ENCODE measurements at places on chromosomes 6 and 20. TPM values are rescaled to one million over a fixed set of nuclear protein-coding genes. Genes with fewer than 3 reads are reported as not detected.

DNA sequence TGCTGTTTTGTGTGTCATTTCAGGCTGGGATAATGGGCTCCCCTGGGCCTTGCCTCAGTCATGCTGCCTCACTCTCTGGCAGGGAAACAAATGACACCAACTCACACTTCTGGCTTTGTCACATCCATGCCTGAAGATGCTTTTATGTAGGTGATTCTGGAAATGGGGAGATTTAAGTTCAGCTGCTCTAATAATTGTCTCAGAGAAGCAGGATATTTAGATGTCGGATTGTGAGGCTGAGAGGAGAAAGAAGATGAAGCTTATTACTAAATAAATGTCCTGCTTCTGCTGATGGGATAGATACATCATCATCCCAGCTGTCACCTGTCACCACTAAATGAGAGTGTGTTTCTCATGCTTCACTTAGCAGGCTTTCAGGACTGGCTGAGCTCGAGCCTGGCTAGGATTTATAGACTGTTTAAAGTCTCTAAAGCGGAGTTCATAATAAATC, 480.2 kb upstream of the SPTLC3 start:
- H3K36me3 ChIP-seq = no peaks in the 10 kb centered on the region
- H3K27me3 ChIP-seq = no peaks in the 10 kb centered on the region
- no peak overlapping the region for H3K4me3 ChIP-seq
- no peak for DNase-seq
- no peak overlapping the region for H3K27ac ChIP-seq

GRCh38 chr6:158787395-158787794, 31.8 kb downstream of the EZR start:
- no peak overlapping the region for H3K27ac ChIP-seq
- H3K36me3 ChIP-seq = peaks cover 8% of the 10 kb centered on the region
- no peaks in the 10 kb centered on the region for H3K4me1 ChIP-seq

DNA sequence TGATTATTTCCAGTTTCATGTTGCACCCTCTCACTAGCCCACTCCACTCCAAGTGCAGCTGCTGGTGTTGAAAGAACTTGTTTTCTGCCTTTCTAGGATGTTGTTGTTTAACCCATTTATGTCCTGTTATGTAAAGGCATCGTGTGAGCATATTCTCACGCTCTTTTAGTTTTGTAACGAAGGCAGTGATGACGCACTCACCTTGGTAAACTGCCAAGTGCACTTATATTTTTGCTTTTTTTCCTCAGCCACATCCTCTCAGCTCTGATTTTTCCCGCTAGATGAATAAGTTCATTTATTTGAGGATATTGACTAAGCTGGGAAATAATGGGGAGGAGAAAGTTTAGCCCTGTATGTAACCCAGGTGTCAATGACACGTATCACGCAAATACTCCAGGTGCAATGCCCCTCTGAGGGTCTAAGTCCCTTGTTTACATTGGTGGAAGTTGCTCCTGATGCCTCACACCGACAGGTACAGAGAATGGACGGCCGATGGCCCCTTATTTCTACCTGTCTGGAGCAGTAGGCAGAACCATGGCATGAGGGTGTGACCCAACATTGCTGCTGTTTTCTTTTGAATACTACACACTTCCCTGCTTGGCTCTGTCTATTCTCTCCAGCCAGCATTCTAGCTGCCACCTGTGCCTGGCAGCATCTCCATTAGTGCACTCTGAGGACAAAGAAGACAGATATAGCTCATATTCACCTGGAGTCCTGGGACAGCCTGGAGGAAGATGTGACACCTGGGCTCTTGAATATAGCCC, 132.7 kb upstream of the SLC24A3 start:
- H3K4me3 ChIP-seq = no peak overlapping the region
- H3K27me3 ChIP-seq = no peaks in the 10 kb centered on the region
- H3K4me1 ChIP-seq = no peaks in the 10 kb centered on the region
- H3K36me3 ChIP-seq = no peaks in the 10 kb centered on the region
- no peak for DNase-seq

- DNase-seq = peak; percentile 79
- H3K4me1 ChIP-seq = no peaks in the 10 kb centered on the region
- H3K36me3 ChIP-seq = no peaks in the 10 kb centered on the region
- H3K27ac ChIP-seq = no peak overlapping the region
- H3K27me3 ChIP-seq = no peaks in the 10 kb centered on the region
- H3K4me3 ChIP-seq = no peak overlapping the region
These were observed 244.9 kb upstream of the SOX4 start for GRCh38 chr6:21348504-21349195.

- peaks cover 1% of the 10 kb centered on the region for H3K4me1 ChIP-seq
- no peak for DNase-seq
- no peak overlapping the region for H3K4me3 ChIP-seq
- no peaks in the 10 kb centered on the region for H3K27me3 ChIP-seq
- no peak overlapping the region for H3K27ac ChIP-seq
These were observed 570.5 kb upstream of the CITED2 start for GRCh38 chr6:139944976-139945375.

DNA sequence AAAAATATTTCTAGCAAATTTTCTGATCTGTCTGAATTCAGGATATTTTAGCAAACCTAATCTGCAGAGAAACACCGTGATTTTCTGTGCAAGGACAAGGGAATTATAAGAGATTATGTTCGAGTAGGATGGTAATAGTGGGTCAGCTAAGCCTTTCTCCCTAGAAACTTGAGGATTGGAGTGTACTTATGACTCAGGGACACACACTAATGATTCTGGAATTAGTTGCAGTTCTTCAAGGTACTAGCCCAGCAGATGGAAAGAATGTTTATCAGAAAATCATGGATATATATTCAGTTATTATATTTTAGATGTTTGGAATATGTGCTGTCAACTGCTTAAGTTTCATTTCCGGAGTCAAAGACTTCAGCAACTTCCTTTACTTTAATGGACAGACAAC, 177.1 kb upstream of the MAP3K7 start:
- H3K36me3 ChIP-seq = no peaks in the 10 kb centered on the region
- no peaks in the 10 kb centered on the region for H3K4me1 ChIP-seq
- no peak for DNase-seq
- no peaks in the 10 kb centered on the region for H3K27me3 ChIP-seq
- H3K4me3 ChIP-seq = no peak overlapping the region

Gene C20orf204
- total RNA-seq = 2.8 TPM

DNA sequence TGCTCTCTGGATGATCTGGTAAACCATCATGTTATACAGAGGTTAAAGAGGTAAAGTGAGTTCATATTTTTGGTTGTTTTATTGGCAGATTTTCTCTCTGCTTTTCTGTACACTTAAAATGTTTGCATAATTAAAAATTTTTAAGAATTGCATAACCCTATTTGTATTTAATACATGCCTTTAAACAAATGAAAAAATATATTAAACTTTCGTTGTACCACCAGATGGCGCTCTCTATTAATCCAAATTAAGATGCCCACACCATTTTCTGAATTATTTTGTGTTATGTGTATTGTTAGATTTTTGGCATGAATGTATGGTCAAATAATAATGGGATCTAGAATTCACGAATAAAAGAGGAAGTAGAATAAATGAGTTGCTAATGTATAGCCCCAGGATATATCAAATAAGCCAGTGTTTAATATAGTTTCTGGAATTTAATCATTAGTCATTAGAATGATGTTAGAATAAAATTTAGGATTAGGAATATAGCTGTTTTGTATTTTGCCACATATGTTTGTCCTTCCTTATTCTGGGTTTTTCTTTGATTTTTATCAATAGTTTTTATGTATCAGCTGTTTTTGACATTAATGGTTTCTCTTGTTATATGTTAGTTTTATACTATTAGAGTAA, 38.9 kb downstream of the SMAP1 start:
- H3K27ac ChIP-seq = no peak overlapping the region
- DNase-seq = no peak
- no peaks in the 10 kb centered on the region for H3K36me3 ChIP-seq
- no peaks in the 10 kb centered on the region for H3K4me1 ChIP-seq
- no peak overlapping the region for H3K4me3 ChIP-seq

- H3K27ac ChIP-seq = peak overlapping the region; percentile 37
- H3K4me1 ChIP-seq = no peaks in the 10 kb centered on the region
- no peaks in the 10 kb centered on the region for H3K27me3 ChIP-seq
- DNase-seq = no peak
These were observed 61.2 kb upstream of the TRAF3IP2 start for GRCh38 chr6:111666847-111667246.

DNA sequence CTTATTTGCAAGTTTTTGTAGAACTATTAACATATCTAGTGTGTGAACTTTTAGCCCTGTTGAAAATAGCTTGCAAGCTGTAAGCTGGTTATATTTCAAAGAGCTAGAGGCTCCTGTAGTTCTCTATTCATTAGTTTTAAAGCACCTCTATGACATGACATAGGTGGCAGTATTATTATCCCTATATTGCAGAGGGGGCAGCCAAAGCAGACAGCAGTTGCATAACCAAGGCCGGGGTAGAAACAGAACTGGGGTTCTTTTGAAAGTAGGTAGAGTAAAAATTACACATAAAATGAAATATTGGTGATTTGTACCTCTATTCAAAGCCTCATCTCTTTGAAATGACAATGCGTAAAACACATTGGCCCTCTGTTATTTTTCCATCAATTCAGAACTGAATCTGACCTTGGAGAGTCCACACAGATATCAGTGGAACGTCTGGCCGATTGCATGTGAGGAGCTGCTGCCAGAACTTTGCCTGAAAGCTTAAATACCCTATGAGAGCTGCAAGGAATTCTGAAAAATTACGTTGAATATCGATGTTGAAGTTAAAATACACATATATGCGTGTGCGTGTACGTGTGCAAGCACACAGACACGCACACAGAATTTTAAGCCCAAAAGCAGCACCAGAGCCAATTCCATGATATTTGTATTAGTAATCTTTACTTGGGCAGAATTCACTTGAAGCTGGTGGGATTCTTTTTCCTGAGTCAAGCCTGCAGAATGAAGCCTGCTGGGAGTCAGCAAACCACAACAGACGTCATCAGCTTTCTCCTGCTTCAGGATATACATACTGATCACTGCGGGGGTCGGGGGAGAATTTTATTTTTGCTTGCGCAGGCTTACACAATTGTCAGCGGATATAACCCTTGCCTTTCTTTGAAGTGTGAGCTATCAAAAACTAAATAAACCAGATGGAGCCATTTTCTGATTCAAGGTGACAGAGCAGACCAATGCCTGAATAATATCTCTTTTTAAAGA, 163.2 kb downstream of the PDE7B start:
- no peak overlapping the region for H3K4me3 ChIP-seq
- no peak for DNase-seq
- H3K4me1 ChIP-seq = no peaks in the 10 kb centered on the region
- H3K27me3 ChIP-seq = peaks cover 1% of the 10 kb centered on the region
- H3K27ac ChIP-seq = no peak overlapping the region

DNA sequence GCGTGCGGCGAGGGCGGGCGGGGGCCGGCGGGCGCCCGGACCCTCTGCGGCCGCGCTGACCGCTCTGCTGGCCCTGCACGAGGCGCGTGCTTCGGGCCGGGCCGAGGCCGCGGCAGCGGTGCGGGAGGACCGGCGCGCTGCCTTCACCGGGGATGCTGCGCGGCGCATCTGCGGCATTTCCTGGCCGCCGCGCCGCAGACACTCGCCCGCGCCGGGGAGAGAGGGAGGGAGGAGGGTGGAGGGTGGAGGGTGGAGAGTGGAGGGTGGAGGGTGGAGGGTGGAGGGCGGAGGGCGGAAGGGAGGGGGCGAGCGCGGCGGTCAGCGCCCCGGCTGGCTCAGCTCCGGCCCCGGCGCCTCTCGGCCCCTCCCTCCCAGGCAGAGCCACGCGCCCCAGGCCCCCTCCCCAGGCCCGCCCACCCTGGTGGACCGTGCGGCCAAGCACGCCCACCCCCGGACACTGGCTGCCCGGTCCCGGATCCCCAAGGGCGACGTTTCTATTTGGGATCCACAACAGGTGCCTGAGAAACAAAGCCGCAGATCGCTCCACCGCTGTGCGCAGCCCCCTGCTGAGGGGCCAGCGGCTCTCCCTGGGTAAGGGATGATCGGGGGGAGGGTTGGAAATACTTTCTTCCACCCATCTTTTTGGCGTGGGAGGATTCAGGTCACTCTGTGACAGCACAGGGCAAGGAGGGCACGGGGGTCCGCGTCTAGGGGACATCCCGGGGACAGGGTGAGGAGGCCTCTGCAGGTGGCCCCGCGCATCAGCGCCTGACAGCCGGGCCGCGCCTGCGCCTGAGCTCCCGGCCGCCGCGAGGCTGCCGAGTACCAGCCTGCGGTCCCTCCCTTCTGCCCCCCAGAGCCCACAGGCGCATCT, 111.2 kb upstream of the BEND6 start:
- H3K4me3 ChIP-seq = peak overlapping the region; percentile 62
- H3K27me3 ChIP-seq = no peaks in the 10 kb centered on the region
- H3K36me3 ChIP-seq = no peaks in the 10 kb centered on the region
- H3K4me1 ChIP-seq = no peaks in the 10 kb centered on the region
- peak overlapping the region; percentile 87 for H3K27ac ChIP-seq
- DNase-seq = peak; percentile 85

DNA sequence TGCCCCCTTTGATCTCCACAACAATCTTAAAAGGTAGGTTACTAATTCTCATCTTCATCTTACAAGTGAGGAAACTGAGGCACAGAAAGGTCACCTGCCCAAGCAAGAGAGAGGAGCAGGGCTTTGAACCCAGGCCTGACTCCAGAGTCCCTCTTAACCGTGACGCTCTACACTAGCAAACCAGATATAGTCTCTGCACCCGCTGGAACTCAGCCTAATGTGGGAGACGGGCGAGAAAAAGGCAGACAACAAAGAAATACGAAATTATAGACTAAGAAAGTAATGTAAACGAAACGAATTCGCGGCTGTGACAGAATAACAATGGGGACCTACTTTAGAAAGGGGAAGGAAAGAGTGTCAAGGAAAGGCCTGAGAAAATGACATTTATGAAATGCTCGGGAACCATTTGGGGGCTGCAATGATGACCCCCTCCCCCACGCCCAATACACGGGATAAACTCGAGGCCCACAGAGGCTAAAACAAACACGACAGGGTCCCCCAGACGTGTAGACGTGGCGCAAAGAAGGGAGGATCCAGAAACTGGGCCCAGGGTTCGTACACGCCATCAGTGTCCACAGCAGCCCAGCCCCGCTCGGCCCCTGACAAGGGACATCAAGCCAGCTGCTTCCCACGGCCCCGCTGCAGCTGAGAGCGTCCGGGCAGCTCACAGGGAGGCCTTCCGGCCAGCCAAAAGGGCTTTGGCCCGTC, 637 bp downstream of the TRPC4AP start:
- DNase-seq = no peak
- no peaks in the 10 kb centered on the region for H3K4me1 ChIP-seq
- no peaks in the 10 kb centered on the region for H3K36me3 ChIP-seq
- H3K27me3 ChIP-seq = no peaks in the 10 kb centered on the region
- H3K27ac ChIP-seq = no peak overlapping the region

DNA sequence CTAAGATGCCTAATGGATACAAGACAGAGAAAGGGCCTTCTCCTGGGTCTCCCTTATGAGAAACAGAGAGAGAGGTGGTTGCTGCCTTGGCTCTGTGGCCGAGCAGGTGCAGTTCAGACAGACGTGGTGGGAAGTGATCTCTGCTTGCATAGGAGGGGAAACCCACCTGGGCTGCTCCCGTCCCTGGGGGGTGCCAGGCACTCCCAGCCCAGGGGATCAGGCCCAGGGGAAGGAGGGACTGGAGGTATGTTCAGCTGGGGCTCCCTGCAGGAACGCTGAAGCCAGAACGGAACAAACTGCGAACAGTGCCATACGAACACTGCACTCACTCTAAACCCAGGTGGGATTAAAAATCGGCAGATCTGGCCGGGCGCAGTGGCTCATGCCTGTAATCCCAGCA, 35.7 kb upstream of the OVOL2 start:
- H3K36me3 ChIP-seq = no peaks in the 10 kb centered on the region
- no peaks in the 10 kb centered on the region for H3K27me3 ChIP-seq
- no peaks in the 10 kb centered on the region for H3K4me1 ChIP-seq
- no peak for DNase-seq
